Stimulated activated CD4-positive, alpha-beta T cell treated with anti-CD3 and anti-CD28 coated beads, Interleukin-15, amount 100 ng/mL, for 24 hours (primary cell): ENCODE measurements at places on chromosomes 6 and 20.

- no peak for DNase-seq
These were observed 226.4 kb upstream of the SOX4 start for GRCh38 chr6:21367148-21367547.

DNA sequence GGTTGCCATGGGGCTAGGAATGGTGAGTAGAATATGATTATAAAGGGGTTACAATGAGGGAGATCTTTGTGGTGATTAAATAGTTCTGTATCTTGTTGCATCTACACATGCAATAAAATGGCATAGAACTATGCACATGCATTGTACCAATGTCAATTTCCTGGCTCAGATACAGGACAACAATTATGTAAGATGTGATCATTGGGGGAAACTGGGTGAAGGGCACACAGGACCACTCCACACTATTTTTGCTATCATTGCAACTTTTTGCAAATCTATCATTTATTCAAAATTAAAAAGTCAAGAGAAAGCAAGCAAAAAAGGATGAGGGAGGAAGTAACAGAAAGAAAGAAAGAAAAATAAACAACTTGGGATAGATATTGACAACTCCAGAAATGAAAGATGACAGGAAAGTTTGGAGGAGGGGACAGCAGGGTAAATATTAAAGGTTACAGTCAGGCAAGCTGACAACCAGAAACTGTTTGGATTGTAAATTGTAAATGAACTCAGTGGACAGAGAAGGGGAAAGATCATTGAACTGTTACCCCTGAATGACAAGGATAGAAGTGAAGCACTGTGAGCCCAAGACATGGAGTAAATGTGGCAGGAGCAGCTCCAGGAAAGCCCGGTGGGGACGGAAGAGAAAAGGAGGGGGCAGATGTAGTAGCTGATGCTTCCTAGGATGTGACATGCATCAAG is 499.6 kb upstream of the JARID2 start:
- no peak for DNase-seq

- DNase-seq = no peak
These were observed 1.6 kb downstream of the REM1 start for GRCh38 chr20:31476643-31477215.

DNA sequence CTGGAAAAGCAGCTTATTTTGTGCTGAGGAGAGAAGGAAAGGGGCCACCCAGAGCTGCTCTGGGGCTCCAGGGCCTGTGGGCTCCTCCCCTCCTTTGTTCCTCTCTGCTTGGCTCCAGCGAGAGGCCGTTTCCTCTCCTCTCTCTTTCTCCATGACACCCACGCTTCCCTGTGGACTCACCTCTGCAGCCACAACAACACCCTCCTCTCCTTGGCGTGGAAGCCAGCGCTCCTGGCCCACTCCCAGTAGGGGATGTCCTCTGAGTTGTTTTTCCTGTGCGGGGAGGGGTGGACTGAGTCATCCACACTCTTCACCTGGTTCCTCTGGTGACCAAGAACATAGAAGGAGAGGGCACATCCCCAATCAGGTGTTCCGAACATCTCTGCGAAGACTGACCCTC is 4.9 kb upstream of the CDSN start:
- no peak for DNase-seq

DNA sequence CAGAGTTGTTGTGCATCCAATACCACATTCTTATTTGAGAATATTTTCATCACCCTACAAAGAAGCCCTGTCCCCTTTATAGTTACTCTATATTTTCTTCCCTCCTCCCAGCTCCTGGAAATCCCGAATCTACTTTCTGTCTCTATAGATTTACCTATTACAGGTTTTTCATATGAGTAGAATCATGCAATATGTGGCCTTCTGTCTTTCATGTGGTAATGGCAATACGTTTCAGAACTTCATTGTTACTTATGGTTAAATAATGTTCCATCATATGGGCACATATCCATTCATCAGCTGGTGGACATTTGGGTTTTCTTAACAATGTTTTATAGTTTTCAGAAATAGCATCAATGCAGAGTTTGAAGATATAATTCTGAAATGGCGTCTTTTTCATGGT is 17.1 kb downstream of the GINS1 start:
- no peak for DNase-seq

DNA sequence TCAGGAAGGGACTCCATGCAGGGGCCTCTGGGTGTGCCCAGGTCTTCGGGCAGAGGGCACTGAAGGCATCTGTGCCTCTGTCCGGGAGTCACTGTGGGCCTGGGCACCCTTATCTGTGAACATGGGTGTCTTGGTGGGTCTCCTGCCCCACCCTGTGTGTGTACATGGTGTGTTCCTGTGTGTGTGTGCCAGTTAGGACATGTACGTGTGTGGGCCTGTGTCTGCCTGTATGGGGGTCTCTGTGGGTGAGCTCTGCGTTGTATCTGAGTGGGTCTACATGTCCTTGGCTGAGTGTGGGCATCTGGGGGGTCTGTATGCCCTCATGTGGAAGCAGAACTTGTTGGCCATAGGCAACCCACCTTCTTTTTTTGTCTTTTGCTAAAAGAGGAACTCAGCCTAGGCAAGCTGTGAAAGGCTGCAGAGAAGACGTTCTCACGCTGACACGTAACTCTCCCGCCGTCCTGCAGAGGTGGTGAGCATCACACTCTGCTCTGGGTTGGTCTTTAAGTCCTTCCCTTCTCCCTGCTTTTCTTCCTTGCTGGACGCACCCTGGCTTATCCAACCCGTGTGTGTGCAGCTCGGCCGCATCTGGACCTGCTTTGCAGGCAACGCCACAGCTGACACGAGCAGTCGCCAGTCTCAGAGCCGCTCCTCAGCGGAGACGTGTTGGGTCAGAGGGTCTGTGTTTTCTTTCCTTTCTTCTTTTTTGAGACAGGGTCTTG is 532 bp upstream of the NPBWR2 start:
- no peak for DNase-seq

DNA sequence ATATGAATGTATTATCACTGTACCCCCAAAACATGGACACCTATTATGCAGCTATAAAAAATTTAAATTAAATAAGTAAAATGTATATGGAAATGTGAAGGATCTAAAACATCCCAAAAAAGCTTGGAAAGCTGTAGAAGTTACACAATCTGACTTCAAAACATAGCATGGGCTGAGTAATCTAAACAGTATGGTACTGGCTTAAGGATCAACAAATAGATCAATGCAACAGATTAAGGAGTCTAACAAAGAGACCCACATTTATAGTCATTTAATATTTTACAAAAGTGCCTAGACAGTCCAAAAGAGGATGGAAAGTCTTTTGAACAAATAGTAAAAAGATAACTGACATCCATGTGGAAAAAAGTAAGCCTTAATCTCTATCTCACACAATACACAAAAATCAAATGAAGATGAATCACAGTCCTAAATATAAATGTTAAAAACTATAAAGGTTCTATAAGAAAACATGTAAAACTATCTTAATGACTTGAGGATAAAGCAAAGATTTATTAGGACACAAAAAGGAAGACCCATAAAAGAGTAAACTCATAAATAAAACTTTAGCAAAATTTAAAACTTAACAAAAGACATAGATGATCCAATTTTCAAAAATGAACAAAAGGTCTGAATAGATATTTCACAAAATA is 46.8 kb downstream of the RANBP9 start:
- no peak for DNase-seq
